ENCODE measurements at places on chromosomes 6 and 20. TPM values are rescaled to one million over a fixed set of nuclear protein-coding genes. Genes with fewer than 3 reads are reported as not detected.

PHACTR3 gene
- 0.57 TPM for total RNA-seq

HLA-DOB gene
- 0.19 TPM for total RNA-seq

VSX1 gene
- not detected for total RNA-seq

BMP2 gene
- total RNA-seq: 34.2 TPM

ADGRB3 gene
- not detected for total RNA-seq

GPX5 gene
- total RNA-seq: not detected

METTL24 gene
- not detected for total RNA-seq

PRDM13 gene
- total RNA-seq: not detected

XKR7 gene
- total RNA-seq: not detected

RAET1G gene
- 0.33 TPM for total RNA-seq

TMEM217 gene
- 19.7 TPM for total RNA-seq

ADTRP gene
- 4.1 TPM for total RNA-seq

ANGPT4 gene
- not detected for total RNA-seq

SAMD3 gene
- total RNA-seq: not detected

GDAP1L1 gene
- total RNA-seq: not detected

LHFPL5 gene
- total RNA-seq: not detected

TRIM15 gene
- not detected for total RNA-seq

RHAG gene
- not detected for total RNA-seq

COMMD7 gene
- 80.0 TPM for total RNA-seq

SLC32A1 gene
- not detected for total RNA-seq
